ENCODE measurements at places on chromosomes 2 and 18. TPM values are rescaled to one million over a fixed set of nuclear protein-coding genes. Genes with fewer than 3 reads are reported as not detected.

- H3K36me3 ChIP-seq, result no peaks in the 10 kb centered on the region
- no peaks in the 10 kb centered on the region for H3K27me3 ChIP-seq
- no peak overlapping the region for H3K27ac ChIP-seq
- no peaks in the 10 kb centered on the region for H3K4me1 ChIP-seq
- no peak overlapping the region for H3K4me3 ChIP-seq
Observed at GRCh38 chr2:73503992-73504570, 118.4 kb downstream of the ALMS1 start.

GRCh38 chr2:29041161-29041660 is 33.1 kb downstream of the PCARE start:
- DNase-seq, result no peak
- no peaks in the 10 kb centered on the region for H3K27me3 ChIP-seq
- H3K4me1 ChIP-seq, result peaks cover 5% of the 10 kb centered on the region

- H3K4me1 ChIP-seq, result peaks cover 12% of the 10 kb centered on the region
- no peak overlapping the region for H3K4me3 ChIP-seq
- DNase-seq, result no peak
- no peaks in the 10 kb centered on the region for H3K36me3 ChIP-seq
- H3K27me3 ChIP-seq, result no peaks in the 10 kb centered on the region
Observed at GRCh38 chr18:56112984-56113383, 525.0 kb upstream of the TCF4 start.

GRCh38 chr2:44964752-44965236 is 23.3 kb downstream of the SIX3 start:
- no peak for DNase-seq
- H3K27ac ChIP-seq, result no peak overlapping the region
- peaks cover 3% of the 10 kb centered on the region for H3K27me3 ChIP-seq
- H3K4me1 ChIP-seq, result no peaks in the 10 kb centered on the region
- H3K36me3 ChIP-seq, result no peaks in the 10 kb centered on the region

GRCh38 chr18:13375302-13376255 is 157.0 kb downstream of the LDLRAD4 start:
- H3K27me3 ChIP-seq, result no peaks in the 10 kb centered on the region
- no peak overlapping the region for H3K4me3 ChIP-seq
- no peak for DNase-seq
- H3K27ac ChIP-seq, result no peak overlapping the region

DNA sequence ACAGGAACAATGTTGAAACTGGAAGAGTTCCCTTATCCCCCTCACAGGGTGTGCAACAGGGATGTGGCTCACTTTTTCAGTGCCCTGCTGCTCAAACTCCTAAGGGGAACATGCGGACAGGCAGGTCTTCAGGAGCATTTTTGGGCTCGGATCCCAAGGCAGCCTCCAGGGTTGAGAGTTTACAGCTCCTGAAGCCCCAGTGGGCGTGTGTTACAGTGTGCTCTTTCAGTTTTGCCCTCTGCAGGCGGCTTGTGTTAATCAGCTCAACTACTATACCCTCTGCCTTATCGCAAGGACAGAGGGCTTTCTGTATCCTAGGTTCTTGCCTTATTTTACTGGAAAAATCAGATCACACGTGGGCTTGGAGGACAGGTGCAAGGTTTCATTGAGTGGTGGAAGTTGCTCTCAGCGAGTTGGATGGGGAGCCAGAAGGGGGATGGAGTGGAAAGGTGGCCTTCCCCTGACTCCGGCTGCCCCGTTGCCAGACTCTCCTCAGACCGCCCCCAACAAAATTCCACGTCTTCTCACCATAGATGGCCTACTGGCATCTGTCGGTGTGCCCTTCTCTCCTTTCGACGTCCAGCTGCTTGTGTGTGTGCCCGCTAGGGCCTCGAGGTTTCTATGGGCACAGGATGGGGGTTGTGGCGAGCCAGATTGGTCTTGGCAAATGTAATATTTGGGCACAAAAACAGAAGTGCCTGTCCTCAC is 541.9 kb downstream of the TMX3 start:
- no peak overlapping the region for H3K4me3 ChIP-seq
- H3K27ac ChIP-seq, result no peak overlapping the region
- no peak for DNase-seq
- no peaks in the 10 kb centered on the region for H3K36me3 ChIP-seq

GRCh38 chr2:127397568-127398238 is 9.9 kb upstream of the MAP3K2 start:
- no peaks in the 10 kb centered on the region for H3K27me3 ChIP-seq
- H3K27ac ChIP-seq, result no peak overlapping the region
- no peak overlapping the region for H3K4me3 ChIP-seq
- H3K36me3 ChIP-seq, result no peaks in the 10 kb centered on the region

- H3K27ac ChIP-seq, result no peak overlapping the region
- peak; percentile 8 for DNase-seq
- no peak overlapping the region for H3K4me3 ChIP-seq
Observed at GRCh38 chr2:194545978-194546377, 1111.0 kb upstream of the SLC39A10 start.

- peak; percentile 63 for DNase-seq
- H3K27me3 ChIP-seq, result no peaks in the 10 kb centered on the region
- H3K36me3 ChIP-seq, result peaks cover 16% of the 10 kb centered on the region
- H3K27ac ChIP-seq, result peak overlapping the region; percentile 99
- peaks cover 27% of the 10 kb centered on the region for H3K4me1 ChIP-seq
Observed at GRCh38 chr2:218400167-218400929, 680 bp downstream of the CTDSP1 start.

GRCh38 chr2:224843141-224843540 is 127.0 kb upstream of the CCDC195 start:
- no peak for DNase-seq
- H3K27me3 ChIP-seq, result no peaks in the 10 kb centered on the region
- H3K4me3 ChIP-seq, result no peak overlapping the region
- H3K4me1 ChIP-seq, result no peaks in the 10 kb centered on the region

- H3K36me3 ChIP-seq, result no peaks in the 10 kb centered on the region
- no peak for DNase-seq
- H3K27ac ChIP-seq, result no peak overlapping the region
- no peak overlapping the region for H3K4me3 ChIP-seq
- H3K4me1 ChIP-seq, result no peaks in the 10 kb centered on the region
- no peaks in the 10 kb centered on the region for H3K27me3 ChIP-seq
Observed at GRCh38 chr2:76211991-76212985, 501.6 kb upstream of the GCFC2 start.

DNA sequence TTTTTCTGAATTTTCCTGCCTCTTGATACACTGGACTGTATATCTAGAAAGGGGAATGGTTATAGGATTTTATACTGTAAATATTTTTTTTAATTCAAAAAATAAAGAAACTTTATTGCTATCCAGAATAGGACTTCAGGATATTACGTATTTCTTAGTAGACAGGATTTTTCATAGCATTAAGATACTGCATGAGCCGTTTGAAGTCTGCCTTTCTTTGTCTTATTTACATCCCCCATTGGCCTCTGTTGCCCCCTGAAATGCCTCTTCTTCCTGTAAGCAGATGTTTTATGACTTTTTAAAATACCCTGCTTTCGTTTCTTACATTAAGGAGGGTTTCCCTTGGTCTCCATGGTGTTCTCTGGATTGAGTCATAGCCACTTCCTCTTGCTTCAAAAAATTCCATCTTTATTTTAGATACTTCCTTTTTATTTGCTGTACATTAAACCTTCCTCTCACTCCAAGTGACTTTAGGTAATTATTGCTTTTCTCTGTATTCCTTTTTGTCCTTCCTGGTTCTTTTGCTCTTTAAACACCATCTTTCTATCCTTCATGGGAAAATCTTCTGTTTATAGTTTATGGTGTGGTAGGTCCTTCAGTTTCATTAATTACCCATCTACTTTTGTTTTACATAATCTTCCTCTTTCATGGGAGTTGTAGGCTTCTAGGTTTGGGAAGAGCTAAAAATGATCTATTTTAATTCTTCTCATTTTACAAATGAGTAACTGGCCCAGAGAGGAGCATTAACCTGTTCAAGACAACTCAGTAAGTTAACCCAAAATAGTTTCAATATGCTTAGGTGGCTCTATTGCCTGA is 72.6 kb downstream of the ZNF532 start:
- no peak for DNase-seq
- peaks cover 27% of the 10 kb centered on the region for H3K36me3 ChIP-seq
- peaks cover 2% of the 10 kb centered on the region for H3K4me1 ChIP-seq
- H3K27ac ChIP-seq, result peak overlapping the region; percentile 68
- H3K4me3 ChIP-seq, result no peak overlapping the region

GRCh38 chr2:141438536-141438935 is 692.3 kb downstream of the LRP1B start:
- no peak for DNase-seq
- no peak overlapping the region for H3K27ac ChIP-seq
- H3K4me1 ChIP-seq, result no peaks in the 10 kb centered on the region
- no peak overlapping the region for H3K4me3 ChIP-seq
- H3K27me3 ChIP-seq, result no peaks in the 10 kb centered on the region

DNA sequence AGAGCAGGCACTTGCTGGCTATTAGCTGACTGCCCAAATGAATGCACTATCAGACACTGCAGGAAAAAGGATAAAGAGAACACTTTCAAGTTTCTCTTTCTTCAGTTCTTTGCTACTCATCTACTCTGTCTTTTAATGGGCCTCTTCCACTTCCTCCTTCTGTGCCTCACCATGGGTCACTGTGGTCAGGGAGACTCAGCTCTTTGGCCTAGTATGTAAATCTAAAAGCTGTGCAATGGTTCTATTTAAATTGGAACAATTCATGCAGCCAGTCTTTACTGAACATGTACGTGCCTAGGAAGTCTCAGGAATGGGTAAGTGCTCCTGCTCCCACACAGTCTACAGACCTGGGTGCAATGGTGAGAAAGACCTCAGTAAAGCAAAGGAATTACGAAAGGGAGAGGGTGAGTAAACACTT is 79.1 kb upstream of the DNMT3A start:
- DNase-seq, result no peak
- H3K27me3 ChIP-seq, result no peaks in the 10 kb centered on the region
- H3K36me3 ChIP-seq, result no peaks in the 10 kb centered on the region
- no peak overlapping the region for H3K4me3 ChIP-seq

- H3K36me3 ChIP-seq, result no peaks in the 10 kb centered on the region
- no peaks in the 10 kb centered on the region for H3K27me3 ChIP-seq
- no peak overlapping the region for H3K4me3 ChIP-seq
- no peak overlapping the region for H3K27ac ChIP-seq
- DNase-seq, result no peak
- no peaks in the 10 kb centered on the region for H3K4me1 ChIP-seq
Observed at GRCh38 chr2:145287736-145288135, 767.8 kb upstream of the ZEB2 start.

GRCh38 chr2:168008646-168009195 is 238.7 kb downstream of the STK39 start:
- DNase-seq, result no peak
- H3K27me3 ChIP-seq, result no peaks in the 10 kb centered on the region
- no peaks in the 10 kb centered on the region for H3K4me1 ChIP-seq
- H3K36me3 ChIP-seq, result peaks cover 3% of the 10 kb centered on the region
- no peak overlapping the region for H3K4me3 ChIP-seq
- no peak overlapping the region for H3K27ac ChIP-seq

DNA sequence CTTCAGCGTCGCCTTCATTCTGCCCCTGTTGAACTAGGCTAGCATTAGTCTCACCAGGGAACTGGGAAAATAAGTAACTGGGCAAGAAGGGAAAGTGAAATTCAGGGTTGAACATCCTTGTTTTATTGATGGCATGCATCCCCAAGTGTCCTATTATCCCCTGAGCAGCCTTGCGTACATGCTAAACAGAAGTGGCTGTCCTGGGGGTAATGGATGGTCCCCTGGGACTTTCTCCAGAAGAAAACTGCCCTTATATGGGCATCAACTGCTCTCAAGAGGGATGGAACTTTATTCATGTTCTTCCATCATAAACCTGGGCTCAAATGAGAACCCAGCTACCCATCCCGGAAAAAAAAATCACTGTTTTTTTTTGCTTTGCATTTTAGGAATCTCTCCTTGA is 11.8 kb upstream of the SMIM21 start:
- no peak for DNase-seq
- no peak overlapping the region for H3K4me3 ChIP-seq
- H3K27me3 ChIP-seq, result peaks cover 9% of the 10 kb centered on the region
- H3K27ac ChIP-seq, result no peak overlapping the region
- H3K4me1 ChIP-seq, result no peaks in the 10 kb centered on the region

GRCh38 chr2:42163444-42164045 is 5.6 kb upstream of the EML4 start:
- no peaks in the 10 kb centered on the region for H3K27me3 ChIP-seq
- no peak overlapping the region for H3K27ac ChIP-seq
- DNase-seq, result no peak
- no peaks in the 10 kb centered on the region for H3K36me3 ChIP-seq
- H3K4me1 ChIP-seq, result peaks cover 3% of the 10 kb centered on the region
- no peak overlapping the region for H3K4me3 ChIP-seq

DNA sequence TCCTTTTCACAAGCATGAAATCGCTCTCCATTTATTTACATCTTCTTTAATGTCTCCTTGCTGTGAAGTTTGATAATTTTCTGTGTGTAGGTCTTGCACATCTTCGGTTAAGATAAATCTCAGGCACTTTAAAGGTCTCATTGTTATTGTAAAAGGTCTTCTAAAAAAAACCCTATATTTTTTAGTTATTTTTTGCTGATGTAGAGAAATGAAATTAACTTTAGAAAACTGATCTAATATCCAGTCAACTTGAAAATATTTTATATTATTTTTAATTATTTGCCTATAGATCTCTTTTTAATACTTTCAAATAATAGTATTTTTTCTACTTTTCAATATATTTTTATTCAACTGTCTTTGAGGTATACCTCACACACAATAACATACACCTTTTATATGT is 169.4 kb downstream of the INSIG2 start:
- H3K4me1 ChIP-seq, result peaks cover 2% of the 10 kb centered on the region
- no peaks in the 10 kb centered on the region for H3K36me3 ChIP-seq
- no peak overlapping the region for H3K27ac ChIP-seq
- no peaks in the 10 kb centered on the region for H3K27me3 ChIP-seq

DNA sequence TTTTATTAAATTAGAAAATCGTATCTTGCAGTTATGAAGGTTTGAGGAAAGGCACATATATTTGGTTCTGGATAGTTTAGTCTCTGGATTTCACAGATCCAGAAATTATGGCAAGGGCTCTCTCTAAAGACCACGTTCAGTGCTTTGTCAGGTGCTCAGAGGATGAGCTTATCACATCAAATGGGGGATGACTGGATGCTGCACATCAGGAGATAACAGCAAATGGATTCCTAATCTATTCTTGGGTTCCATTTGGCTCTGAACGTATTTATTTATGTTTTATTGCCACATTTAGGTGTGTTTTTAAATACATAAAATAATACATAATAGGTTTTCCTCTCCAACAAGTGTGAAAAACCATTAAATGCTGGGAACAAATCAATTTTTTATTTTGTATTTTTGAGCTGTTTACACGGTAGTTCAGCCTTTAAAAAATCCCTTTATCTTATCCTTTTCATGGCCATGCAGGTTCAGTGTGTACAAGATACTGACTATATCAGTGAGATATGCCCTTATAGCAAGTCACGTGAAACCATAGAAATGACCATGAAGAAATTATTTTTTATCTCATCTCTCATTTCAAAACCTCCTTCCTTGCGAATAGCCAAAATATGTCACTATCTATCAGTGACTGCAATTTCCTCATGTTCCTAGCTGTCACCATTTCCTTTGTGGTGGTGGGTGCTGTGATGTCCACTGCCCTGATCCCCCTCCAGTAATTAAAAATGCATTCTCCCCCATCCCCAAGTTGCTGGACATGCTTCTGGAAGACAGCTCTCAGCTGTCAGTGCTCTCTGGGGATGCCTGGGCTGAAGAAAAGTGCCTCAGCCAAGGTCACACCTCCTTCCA is 25.9 kb upstream of the CXCR4 start:
- no peak overlapping the region for H3K4me3 ChIP-seq
- no peaks in the 10 kb centered on the region for H3K27me3 ChIP-seq
- H3K27ac ChIP-seq, result no peak overlapping the region
- H3K4me1 ChIP-seq, result no peaks in the 10 kb centered on the region
- no peak for DNase-seq

DUSP19 gene
- total RNA-seq, result 4.8 TPM

FIGN gene
- total RNA-seq, result 5.4 TPM

DTNA gene
- total RNA-seq, result 19.6 TPM

MAP4K4 gene
- total RNA-seq, result 91.7 TPM

GAL3ST2 gene
- 0.40 TPM for total RNA-seq

RBKS gene
- 5.0 TPM for total RNA-seq

Measured in lung (tissue), 17 donors.